G401 (cell line): ENCODE measurements at places on chromosomes 6 and 20.
A peak's percentile ranks its signal among the peaks of the same experiment; 100 is the strongest.

GRCh38 chr6:146795479-146796133 is 196.8 kb downstream of the ADGB start:
- no peak for DNase-seq

DNA sequence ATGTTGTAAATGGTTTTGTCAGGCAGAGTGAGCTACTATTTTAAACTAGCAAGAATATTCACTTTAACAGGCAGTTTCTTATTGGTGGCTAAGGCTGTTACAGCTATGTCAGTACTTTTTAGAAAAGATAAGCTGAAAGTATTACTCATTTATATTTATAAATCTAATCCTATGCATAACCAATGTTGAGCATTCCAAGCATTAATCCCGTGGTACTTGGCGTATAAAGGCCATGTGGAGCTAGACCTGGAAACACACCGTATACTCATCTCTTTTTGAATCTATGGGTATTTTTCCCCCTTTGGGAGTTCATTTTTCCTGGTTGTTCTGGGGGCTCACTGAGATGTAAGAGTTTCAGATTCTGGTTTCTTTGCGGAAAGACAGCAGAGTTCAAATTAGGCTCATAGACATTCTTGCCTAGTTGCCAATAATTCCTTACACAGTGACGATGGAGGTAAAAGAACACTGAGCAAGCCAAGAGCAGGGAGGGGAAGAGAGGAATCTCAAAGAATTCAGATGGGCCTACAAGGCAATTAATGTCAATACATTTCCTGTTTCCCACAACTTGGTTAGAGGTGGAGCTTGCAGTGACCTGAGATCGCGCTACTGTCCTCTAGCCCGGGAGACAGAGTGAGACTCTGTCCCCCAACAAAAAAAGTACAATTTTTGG is 211.5 kb downstream of the SOX4 start:
- DNase-seq = no peak

GRCh38 chr6:138722425-138723371 is 50.9 kb upstream of the CCDC28A start:
- DNase-seq = no peak

DNA sequence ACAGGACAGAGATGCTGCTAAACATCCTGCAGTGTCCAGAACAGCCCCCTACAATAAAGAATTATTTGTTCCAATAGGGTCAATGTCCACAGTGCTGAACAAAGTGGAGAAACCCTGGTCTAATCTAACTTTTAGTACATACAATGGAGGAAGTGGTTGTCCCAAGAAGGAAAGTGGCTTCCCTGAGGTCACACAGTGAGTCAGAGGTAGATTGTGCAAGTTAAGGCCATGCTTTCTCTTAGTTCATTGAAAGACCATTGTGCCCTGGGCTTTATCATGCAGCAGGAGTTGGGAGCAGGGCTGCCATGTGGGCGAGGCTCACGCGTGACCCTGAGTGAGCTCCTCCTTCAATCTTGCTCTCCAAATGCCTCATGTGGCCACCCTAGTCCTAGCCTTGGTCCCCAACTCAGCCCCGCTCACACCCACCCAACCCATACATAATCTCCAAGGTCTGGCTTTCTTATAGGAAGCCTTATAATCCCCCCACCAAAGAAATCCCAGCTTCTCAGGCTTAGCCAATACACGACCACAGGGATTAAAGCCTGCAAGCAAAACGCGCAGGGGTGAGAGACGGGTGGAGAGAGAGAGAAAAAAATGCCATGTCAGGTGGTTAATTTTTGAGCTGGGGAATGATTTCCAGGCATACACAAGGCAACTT is 19.9 kb downstream of the SLC13A3 start:
- DNase-seq = no peak

DNA sequence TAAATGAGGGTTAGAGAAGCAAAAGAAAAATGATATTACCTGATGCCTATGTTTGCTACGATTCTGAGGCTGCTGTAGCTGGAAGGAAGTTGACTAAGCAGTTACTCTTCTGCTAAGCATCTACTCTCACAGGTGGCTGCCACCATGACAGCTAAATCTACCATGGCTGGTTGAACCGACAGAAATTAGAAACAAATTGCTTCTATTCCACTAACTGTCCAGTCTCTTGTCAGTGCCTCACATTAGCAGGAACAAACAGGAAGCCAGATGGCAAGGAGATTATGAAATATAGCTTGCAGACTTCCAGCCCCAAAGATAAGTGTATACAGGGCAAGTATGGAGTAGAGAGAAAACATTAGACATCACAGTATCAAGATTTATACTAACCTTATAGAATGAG is 59.4 kb upstream of the TMEM200A start:
- DNase-seq = no peak

- no peak for DNase-seq
These were observed 109.4 kb downstream of the CRYBG1 start for GRCh38 chr6:106469882-106470281.

DNA sequence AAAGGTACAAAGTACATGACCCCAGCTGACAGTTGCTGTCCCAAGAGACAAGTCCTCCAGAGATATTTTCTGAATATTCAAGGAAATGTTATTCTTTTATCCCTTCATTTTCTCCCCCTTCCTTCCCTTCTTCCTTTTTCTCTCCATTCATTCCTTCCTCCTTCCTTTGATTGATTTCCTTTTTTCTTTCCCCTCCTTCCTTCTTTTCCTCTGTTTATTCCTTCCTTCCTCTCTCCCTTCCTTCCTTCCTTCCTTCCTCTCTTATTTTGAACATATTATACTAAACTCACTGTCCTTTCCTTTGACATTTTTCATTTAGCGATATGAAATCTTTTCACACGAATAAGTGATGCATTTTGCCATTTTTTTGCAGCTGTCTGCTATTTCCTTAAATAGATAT is 73.2 kb upstream of the HDDC2 start:
- no peak for DNase-seq

- no peak for DNase-seq
These were observed 7.8 kb downstream of the MAVS start for GRCh38 chr20:3854462-3854871.

DNA sequence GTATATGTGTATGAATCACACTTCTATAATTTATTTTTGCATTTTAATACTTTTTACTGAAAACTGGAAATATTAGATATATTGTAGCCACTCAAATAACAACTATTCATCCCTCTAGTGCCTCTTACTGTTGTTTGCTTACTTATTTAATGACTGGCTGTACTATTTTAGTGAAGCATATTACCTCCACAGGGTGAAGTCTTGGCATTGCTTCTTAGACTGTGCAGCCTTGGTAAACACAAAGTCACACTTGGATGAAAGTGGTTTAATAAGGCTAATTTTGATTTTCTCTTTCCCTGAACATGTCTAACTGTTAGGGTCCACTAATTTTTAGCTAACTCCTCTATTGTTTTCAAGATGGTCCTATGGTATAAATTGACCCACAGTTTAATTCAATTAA is 1043.2 kb upstream of the ADGRB3 start:
- DNase-seq = no peak

- DNase-seq = no peak
These were observed 67.2 kb downstream of the FOXO3 start for GRCh38 chr6:108627692-108628550.

- DNase-seq = no peak
These were observed 1.5 kb upstream of the STX16 start for GRCh38 chr20:58649288-58650180.

DNA sequence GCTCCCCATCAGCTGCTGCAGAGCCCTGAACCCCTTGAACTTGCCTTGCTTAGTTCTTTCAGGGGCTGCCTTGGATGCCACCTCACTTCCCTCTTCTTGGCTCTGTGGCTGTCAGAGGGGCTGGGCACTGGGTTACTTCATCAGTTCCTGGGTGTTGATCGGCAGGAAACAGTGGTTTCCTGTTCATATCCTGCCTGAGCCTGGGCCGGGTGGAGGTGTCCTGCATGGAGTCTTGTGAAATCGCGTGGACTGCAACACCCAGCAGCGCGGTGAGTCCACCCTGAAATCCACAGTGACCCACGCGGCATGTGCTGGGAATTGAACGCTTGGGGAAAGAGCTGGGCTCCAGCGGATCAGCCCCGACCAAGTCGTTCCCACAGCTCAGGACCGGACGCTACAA is 97.5 kb downstream of the CDH26 start:
- no peak for DNase-seq

- DNase-seq = peak; percentile 74
These were observed 457.2 kb downstream of the KIF16B start for GRCh38 chr20:16115911-16116552.

DNA sequence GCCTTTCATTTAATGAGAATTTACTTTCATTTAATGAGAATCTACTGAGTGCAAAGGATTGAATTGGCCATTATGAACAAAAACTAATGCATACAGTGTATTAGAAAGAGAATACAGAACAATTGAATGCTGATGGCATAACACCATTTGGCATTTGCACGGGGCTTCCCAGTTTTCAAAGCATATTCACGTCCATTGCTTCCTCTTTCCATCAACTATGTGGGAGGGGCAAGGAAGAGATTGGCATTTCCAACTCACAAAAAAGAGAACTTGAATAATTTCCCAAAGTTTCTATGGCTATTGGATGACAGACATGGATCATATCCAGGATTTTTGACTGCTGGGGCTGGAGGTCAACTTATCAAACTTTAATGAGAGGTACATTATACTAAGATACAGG is 23.2 kb upstream of the ARG1 start:
- no peak for DNase-seq

- no peak for DNase-seq
These were observed 384.7 kb upstream of the ID4 start for GRCh38 chr6:19452495-19452894.

GRCh38 chr20:45445805-45446562 is 23.6 kb upstream of the WFDC2 start:
- no peak for DNase-seq

GRCh38 chr6:112296694-112297093 is 42.3 kb upstream of the LAMA4 start:
- no peak for DNase-seq

DNA sequence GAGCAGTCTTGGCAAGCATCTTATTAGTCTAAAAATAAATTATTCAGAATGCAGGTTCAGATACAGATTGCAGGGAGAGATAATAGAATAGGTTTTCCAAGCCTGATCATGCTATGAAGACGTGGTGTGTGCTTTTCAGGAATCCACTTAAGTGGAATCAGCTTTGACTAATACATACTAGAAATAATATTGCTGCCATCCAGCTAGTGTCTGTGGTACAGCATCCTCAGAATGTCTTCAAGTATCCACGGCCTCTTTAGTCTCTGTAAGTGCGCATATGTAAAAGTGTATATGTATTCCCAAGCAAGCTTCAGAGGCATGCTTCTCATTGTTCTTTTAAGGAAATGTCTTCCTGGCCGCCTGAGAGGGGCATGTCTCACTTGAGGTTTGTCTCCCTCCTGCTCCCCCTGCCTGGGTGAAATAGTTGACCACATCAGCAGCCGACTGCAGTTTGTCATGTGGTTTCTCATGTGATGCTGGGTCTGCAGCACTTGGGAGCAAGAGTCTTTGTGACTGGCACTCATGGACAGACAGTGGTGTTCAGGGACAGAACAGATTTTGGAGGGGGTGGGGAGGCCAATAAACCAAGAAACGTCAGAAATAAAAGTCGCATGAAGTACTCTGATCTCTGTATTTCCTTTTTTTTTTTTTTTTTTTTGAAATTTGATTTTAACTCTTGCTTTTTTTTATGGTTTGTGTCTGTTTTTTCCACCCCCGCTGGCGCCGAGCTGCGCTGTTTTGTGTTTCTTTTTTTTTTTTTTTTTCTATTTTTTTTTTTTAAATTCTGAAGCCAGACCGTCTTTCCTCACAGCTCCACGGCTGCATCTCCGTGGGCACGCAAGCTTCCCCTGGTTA is 150.8 kb downstream of the PRL start:
- peak; percentile 44 for DNase-seq
